ENCODE measurements at places on chromosomes 6 and 20.

DNA sequence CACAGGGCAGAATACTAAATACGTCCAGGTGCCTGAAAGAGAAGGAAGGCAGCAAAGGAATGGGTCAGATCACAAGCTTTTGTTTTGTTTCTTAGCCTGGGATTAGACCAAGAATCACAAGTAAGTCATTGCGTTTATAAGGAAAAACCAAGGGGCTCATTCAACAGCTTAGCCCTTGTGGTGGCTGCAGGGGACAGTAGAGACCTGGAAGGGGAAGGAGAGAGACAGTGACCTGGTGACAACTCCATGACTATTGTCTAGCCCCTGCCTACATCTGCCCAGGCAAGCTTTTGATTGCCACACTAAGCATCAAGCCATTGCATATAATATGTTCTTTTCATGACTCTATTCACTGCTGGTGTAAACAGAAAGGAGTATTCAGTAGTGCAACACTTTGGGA is 30.2 kb upstream of the TBC1D7 start:
- DNase-seq = no peak

DNA sequence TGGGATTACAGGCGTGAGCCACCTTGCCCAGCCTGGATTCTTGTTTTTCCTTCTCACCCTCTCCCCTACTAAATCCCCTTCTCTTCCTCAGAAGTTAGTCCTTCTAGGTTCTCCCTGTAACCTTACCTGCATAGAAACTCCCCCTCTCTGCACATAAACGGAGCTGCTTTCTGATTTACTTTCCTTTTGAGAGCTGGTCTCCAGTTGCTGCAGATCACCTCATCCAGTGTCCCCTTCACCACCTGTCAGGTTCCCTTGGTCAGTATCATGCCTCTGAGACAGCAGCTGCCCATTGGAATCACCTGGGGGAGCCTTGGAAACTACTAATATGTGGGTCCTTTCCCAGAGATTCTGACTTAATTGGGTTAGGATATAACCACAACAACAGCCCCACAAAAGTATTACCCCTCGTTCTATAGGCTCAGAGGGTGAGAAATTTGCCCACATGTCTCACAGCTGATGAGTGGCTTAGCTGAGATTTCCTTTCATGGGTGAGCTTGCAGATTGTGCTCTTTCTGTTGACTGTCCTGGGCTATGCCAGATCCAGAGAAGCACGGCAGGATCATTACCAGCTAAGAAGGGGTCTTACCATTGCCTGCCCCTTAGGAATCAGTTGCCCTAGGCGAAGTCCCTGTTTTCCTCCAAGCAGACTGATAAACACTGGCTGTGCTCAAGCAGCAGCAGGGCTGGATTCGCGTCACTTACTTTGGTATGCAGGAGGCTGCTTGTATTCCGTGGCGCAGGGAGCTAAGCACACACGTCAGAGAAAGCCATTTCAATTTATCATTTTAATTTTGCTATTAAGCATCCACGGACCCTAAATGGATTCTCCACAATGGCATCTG is 51.3 kb downstream of the AKAP12 start:
- DNase-seq = no peak

DNA sequence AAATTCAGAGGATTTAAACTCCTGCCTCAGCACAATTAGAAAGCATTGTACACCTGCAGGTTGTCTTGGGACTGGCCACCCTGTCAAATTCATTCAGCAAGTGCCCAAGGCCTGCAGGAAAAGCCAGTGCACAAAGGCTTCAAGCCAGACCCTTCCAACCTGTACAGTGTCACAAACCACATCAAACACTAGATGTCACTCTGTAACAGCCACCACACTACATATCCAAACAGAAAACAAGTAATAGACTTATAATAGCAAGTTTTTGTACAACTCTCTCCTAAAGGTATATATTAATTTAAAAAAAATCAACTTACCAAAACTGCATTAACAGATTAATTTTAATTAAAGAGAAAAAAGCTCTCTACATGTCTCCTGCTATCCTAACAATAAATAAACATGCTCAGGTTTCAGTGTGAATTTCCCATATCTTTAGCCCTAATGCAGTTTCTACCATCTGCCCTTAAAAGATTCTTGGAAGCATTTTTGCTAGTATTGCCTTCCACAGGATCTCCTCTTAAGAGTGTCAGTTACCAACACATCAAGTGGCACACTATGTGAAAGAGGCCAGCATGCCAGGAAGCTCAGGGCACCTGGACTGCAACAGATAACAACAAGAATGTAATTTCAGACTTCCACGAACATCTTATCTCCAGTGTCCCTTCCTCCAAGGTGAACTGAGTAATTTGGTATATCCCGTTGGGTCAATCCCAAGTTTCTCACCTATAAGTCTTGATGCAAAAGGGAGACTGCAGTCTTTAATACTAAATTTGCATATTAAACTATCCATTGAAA is 47.5 kb downstream of the RALGAPA2 start:
- no peak for DNase-seq

DNA sequence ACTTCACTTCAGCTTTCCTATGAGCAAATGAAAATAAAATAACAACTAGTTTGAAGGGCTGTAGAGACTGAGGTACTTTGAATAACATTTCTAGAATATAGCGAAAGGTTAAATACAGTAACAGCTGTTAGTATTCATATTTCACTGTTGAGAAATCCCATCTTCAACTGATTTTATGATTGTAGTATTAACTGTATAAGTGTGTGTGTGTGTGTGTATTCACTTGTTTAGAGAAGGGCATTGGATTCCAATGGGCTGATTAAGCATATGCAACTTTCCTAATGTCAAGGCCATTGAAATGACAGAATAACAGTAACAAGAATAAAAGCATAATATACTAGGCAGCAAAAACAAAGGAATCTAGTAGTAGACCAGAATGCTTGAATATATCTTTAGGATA is 957.5 kb upstream of the EPHA7 start:
- no peak for DNase-seq

GRCh38 chr6:44627091-44627882 is 239.8 kb downstream of the CDC5L start:
- no peak for DNase-seq

DNA sequence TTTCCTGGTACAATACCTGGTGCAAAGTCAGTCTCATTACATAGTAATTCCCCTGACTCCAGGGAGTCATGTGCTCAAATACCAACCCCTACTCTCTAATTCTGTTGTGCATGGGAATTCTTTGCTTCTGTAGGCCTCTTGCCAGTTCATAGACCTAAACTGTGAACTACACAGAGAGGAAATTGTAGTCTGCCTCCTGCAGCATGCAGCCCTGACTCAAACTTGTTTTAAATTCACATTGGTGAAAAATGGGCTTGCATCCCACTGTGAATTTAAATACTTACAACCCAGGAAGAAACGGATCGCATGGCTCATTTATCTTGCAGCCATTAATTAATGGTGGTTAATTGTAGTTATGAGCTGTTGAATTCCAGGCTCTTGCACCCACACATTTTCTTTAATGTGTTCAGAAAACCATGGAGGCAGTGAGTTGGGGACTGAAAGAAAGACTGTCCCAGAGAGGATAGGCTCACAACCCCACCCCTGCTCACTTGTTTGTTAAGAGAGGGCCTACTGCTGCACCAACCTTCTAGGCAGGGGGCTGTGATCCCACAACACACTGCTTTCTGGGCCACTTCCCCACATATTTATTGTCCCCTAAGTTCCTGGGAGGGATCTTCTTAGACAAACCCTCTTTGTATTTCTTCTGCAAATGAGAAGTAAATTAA is 579.1 kb downstream of the DHX35 start:
- DNase-seq = no peak

All from smooth muscle cell of the brain vasculature (primary cell).